Gastroesophageal sphincter (tissue), 4 donors: ENCODE measurements at places on chromosomes 1 and 21. TPM values are rescaled to one million over a fixed set of nuclear protein-coding genes. Genes with fewer than 3 reads are reported as not detected.

Gene PADI1
- total RNA-seq = 0.27 TPM

Gene PDPN
- total RNA-seq = 31.6 TPM

Gene ADAM30
- total RNA-seq = not detected

Gene LCE1C
- total RNA-seq = not detected

DNA sequence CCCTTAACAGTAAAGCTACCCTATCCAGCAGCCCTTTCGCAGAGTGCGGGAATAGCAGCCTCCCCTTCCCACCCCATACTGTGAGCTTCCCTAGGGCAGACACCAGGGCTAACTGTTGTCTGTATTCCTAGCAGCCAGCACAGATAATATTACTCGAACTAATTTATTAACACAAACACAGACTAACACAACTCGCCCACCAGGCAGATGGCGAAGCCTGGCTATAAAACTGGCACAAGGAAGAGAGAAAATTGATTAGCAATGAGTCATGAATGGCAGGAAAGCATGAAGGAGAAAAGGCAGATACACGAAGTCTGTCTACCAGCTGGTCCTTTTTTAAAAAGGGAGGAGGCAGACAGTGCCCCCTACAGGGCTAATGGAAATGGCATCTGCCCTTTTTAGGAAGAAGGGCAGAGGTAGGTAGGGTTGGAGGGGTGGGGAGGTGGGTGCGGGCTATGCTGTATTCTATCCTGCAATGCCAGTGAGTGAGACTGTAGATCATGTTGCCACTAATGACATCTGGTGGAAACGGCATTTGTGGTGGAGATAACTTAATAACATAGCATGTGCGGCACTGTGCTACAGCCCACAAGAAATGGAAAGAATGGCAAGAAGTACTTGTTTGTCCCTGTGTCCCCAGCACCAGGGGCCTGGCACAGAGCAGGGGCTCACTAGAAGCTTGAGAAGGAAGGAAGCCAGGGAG lies 30.6 kb upstream of the CTPS1 start:
- no peak for ATAC-seq

- no peak for ATAC-seq
Observed at GRCh38 chr1:90457985-90458384, 259.1 kb downstream of the BARHL2 start.
